ENCODE measurements at places on chromosomes 5 and 9. TPM values are rescaled to one million over a fixed set of nuclear protein-coding genes. Genes with fewer than 3 reads are reported as not detected.

GRCh38 chr5:1385395-1386273 lies 40.7 kb upstream of the CLPTM1L start:
- DNase-seq: peak; percentile 3

DNA sequence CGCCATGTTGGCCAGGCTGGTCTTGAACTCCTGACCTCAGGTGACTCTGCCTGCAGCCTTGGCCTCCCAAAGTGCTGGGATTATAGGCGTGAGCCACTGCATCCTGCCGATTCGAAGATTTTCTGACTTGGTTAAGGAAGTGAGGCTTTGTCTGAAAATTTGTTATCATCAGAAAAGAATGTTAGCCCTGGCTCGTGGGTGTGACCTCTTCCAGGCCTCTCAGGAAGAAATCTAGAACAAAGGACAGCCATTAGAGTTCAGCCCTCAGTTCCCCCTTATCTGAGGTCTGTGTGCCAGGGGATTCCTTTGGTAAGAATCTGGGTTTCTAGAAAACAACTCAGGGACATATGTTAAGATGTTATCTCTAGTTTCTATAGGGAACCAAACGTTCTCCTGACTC lies 6.2 kb downstream of the OR2S2 start:
- peak; percentile 54 for DNase-seq

CCDC192 gene
- total RNA-seq: not detected

FRMPD1 gene
- total RNA-seq: not detected

ST8SIA4 gene
- total RNA-seq: 0.18 TPM

- DNase-seq: no peak
Observed at GRCh38 chr9:78438780-78439179, 141.9 kb downstream of the PSAT1 start.

CCDC152 gene
- 0.90 TPM for total RNA-seq

IFNA13 gene
- total RNA-seq: not detected

HAUS6 gene
- 13.3 TPM for total RNA-seq
